ENCODE measurements at places on chromosomes 16 and 17.

GRCh38 chr17:68662037-68662432 is 60.9 kb upstream of the FAM20A start:
- DNase-seq = no peak
- no peak overlapping the region for H3K4me3 ChIP-seq
- H3K36me3 ChIP-seq = no peaks in the 10 kb centered on the region

DNA sequence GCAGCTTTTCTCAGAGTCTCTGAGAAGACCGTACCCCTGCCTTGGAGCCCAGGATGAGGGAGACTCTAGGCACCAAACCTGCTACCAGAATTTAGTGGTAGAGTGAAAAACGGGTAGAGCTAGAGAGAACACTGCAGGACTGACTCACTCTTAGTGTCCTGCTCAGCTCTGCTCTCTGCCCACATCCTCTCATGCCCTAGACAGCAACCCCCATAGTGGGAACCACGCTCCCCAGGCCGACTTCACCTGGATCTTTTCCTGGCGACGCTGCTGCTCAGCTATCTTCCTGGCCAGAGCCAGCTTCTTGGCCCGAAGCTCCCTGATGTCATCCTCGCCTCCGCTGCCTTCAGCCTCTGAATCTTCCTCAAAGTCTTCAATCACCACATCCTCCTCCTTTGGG is 26.7 kb downstream of the HIC1 start:
- peaks cover 34% of the 10 kb centered on the region for H3K4me1 ChIP-seq
- peaks cover 49% of the 10 kb centered on the region for H3K36me3 ChIP-seq
- peak overlapping the region; percentile 84 for H3K27ac ChIP-seq
- no peak overlapping the region for H3K4me3 ChIP-seq

GRCh38 chr17:73042809-73043685 is 49.4 kb downstream of the SLC39A11 start:
- no peak for DNase-seq
- H3K4me1 ChIP-seq = peaks cover 18% of the 10 kb centered on the region
- no peak overlapping the region for H3K27ac ChIP-seq
- no peaks in the 10 kb centered on the region for H3K36me3 ChIP-seq
- H3K4me3 ChIP-seq = peak overlapping the region; percentile 7

- H3K27ac ChIP-seq = no peak overlapping the region
- H3K27me3 ChIP-seq = peaks cover 16% of the 10 kb centered on the region
- no peak for DNase-seq
- H3K4me3 ChIP-seq = no peak overlapping the region
Observed at GRCh38 chr17:74601944-74602572, 10.0 kb upstream of the CD300LD start.

DNA sequence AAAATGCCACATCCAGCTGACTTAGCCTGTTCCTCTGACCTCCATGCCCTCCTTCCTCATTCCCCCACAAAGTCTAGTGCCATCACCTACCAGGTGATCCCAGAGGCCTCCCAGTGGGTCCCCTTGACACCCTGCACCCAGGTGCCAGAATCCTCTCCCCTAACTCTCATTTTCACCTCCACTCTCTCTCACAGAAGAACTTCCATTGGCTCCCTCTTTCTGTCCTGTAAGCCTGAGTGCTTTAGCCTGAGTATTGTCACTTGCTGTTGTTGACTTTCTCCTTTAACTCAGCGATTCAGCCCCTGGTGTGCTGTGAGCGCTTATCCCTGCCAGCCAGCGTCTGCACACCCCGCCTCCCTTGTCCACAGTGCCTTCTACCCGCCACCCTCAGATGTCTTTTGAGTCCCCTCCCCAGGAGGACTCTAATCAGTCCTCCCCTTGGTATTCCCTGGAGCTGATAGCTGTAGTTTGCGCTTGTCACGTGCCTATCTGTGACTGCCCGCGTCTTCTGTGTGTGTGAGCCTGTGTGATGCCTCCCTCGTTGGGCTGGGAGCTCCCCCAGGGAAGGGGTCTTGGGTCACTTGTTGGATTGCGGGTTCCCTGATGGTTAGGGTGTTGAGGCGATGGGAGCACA is 31.9 kb downstream of the ARHGAP23 start:
- DNase-seq = peak; percentile 26
- no peak overlapping the region for H3K27ac ChIP-seq
- no peaks in the 10 kb centered on the region for H3K27me3 ChIP-seq
- peaks cover 53% of the 10 kb centered on the region for H3K36me3 ChIP-seq
- peaks cover 32% of the 10 kb centered on the region for H3K4me1 ChIP-seq

- H3K27me3 ChIP-seq = no peaks in the 10 kb centered on the region
- no peak overlapping the region for H3K27ac ChIP-seq
Observed at GRCh38 chr17:81902653-81903414, 796 bp downstream of the NPB start.

All from osteoblast (primary cell).